Activated CD4-positive, CD25-positive, alpha-beta regulatory T cell treated with anti-CD3 and anti-CD28 coated beads, Interleukin-2, amount 50 U/mL, for 16 hours (primary cell): ENCODE measurements at places on chromosomes 2 and 18.

GRCh38 chr2:2901384-2902345, 476.0 kb downstream of the EIPR1 start:
- no peak for DNase-seq

DNA sequence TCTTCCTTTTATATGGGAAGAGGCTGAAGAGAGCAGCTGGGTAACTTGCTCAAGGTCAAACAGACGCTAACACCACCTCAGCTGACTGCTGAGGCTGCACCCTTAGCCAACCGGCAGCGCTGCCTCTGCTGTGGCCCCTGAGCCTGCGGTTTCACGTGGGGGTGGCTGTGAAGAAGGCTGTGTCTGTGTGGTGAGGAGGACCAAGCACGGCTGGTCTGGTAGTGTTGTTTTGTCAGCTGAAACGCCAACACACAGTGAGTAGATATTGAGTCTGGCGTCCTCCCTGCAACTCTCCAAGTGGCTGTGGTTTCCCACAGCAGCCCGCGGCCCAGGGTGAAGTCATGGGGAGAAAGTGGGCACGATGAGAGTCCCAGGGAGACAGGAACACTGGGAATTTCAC, 69.6 kb downstream of the THNSL2 start:
- DNase-seq = no peak

DNA sequence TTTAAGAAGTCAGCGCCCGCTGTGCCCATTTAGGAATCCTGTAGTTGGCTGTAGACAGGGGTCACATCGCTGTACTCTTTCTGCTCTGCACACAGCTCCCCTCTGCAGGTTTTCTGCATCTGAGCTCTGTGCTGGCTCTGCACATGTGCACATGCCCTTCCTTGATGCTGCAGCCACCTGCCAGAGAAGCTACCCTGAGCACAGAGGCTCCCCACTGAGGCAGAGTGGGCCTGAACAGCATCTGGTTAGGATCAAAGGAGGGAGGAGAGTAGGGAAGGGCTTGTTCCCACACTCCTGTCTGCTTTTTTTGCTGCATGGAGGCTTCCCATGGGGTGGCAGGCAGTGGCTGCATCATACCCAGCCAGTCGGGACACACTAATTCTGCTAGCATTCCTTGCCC, 238.9 kb downstream of the FHOD3 start:
- DNase-seq = no peak

DNA sequence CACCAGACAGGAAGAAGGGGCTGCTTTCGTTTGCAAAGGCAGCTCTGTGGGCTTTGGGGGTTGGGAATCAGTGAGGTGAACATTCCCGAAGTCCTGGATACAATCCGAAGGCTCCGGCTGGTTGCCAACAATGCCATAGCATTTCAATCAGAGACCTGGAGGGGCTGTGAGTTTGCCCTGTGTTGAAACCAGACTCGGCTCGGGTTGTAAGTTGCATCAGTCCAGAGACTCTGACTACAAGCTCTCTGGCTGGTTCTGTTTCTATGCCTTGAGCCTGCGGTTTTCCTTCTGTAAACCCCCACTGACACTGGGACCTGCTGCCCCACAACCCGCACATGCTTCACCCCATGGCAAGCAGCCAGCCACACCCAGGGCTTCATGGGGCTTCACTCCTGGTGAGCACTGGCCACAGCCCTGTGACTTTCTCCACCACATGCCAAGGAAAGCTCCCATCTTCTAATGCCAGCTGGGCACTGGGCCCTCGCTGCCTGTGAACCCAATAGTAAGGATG, 85.7 kb upstream of the ODC1 start:
- no peak for DNase-seq

DNA sequence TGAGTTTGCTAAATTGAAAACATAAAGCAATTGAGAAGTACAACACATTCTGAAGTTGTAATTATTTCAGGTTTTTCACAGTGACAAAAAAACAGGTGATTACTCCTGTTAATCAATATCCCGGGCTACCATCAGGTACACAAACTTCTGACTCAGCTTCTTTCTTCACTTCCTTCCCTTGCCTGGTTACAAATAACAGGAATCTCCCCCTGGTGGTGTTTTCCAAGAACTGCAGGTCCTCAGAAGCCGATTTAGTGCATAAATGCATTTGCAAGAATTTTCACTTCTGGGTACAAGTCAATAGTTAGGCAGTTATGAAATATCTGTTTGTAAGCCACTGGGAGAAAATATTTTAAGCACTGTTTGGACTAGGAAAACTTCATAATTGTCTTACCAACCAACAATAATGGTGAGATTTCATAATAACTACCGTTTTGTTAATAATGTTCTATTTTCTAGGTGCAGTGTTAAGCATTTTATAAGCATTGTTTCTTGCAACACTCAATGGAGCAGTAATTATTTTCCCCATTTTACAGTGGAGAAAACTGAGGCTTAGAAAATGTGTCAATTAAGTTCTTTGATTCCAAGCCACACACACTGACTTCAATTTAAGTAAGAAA, 12.4 kb upstream of the GMCL1 start:
- peak; percentile 63 for DNase-seq

DNA sequence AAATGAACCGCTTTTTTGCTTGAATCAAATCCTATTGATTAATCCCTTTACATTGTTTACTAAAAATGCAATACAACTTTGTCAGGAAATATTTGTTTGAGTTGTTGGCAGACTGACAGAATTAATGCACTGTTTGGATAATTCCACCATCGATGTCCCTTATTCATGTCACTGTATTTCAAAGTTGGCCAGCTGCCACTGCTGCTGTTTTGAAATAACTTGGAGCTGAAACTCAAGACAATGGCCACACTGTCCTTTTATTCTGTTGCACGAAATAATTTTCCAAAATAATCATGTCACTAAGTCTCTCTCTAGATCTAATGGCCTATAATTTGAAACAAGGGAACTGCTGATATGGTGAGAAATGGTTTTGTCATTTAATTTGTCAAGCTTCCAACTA, 55.2 kb upstream of the PAX3 start:
- no peak for DNase-seq

GRCh38 chr2:150783015-150783414, 295.5 kb upstream of the RND3 start:
- no peak for DNase-seq

DNA sequence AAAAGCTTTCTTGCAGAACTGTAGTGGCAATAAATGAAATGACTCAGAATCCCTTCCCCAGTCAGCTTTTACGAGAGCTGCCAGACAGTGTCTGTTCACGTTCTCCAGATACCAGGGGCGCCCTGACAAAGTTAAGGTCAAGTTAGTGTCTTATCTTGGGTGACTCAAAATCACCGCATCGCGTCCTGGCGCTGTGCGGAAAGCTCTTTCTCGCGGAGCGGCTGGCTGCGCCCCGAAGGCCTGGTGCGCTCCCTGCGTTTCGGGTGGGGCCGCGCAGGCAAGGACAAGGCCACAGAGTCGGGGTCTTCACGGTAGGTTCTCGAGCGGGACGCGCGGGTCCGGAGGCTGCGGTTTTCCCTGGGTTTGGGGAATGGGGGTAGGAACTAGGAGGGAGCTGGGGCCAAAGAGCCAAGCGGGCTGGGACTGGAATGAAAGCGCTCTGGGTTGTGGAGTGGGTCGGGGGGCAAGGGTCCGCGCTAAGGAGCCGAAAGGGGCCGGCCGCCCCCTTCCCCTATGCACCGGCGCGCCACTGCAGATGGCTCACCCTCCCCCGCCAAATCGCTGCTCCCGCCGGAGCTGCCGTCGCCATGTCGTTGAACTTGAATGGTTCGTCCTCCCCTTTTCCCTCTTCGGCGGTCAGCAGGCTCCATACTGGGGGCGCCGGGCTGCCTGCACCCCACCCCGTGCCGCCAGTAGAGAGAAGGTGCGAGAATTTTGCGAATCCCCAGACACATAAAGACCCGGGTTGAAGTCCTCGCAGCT, 2.6 kb upstream of the HOXD11 start:
- DNase-seq = no peak

- no peak for DNase-seq
Measured at GRCh38 chr2:24403832-24404212, 43.5 kb upstream of the ITSN2 start.

DNA sequence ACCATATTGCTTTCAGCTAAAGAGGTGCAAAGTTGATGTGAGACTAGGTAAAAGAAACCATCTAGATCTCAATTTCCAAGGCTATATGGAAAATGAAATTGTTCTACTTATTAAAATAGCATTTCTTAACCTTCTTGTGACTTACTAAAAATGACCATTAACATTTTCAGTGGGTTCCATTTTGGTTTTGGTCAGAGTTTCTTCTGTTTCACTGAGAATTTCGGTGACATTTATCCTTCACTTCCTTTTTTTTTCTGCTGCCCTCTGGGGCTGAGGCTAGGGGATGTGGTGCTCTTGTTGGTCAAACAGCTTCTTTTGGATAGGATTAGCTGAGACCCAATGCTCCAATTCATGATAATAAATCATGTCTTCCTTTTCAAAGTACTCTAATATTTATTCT, 44.3 kb upstream of the REL start:
- no peak for DNase-seq

- DNase-seq = no peak
Measured at GRCh38 chr2:25323610-25324189, 18.0 kb downstream of the DNMT3A start.

- DNase-seq = no peak
Measured at GRCh38 chr2:200247494-200247893, 59.0 kb upstream of the SPATS2L start.

DNA sequence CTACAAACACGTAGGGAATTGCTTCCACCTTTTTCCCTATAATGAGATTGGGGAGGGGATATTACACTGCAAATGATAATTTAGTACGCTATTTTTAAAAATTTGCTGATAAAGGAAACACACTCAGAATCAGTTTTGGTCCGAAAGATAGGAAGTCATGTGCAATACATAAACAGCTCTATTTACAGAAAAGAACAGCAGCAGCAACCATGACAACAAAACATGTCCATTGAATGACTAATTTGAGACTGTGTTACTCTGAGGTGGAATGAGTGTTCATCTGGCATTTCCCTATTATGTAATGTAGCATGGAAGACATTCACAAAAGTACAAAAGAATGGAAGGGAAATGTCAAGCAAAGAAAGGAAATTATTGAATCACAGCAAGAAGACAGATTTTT, 337.2 kb downstream of the NBAS start:
- no peak for DNase-seq

GRCh38 chr2:231633241-231633976, 40.7 kb downstream of the TEX44 start:
- no peak for DNase-seq

DNA sequence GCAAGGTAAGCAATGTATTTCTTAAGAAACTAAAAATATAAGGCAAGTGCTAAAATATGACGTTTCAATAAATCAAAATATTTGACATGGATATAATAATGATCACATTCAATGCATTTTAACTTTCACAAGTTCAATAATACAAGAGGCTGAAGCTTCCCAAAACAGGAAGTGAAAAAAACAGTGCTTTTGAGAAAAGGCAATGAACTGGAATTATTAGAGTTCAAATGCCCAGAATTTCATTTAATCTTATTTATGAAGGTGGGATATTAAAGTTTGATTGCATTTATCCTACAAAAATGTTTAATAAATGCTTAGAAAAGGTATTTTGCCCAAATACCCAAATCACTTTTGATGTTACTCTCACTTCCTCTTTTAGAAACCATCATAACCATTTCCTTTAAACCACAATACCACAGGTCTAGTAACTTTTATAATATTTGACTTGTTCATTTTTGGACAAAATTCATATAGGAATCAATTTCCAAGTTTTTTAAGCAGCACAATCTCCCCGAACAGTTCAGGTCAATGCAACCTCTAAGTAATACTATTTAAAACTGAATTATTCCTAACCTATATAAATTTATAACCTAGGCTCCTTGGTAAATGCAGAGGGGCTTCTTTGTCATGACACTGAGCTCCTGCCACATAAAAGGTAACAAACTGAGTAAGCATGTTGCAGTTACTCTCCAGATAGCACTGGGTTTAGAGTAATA, 2.1 kb downstream of the NCKAP1 start:
- no peak for DNase-seq

DNA sequence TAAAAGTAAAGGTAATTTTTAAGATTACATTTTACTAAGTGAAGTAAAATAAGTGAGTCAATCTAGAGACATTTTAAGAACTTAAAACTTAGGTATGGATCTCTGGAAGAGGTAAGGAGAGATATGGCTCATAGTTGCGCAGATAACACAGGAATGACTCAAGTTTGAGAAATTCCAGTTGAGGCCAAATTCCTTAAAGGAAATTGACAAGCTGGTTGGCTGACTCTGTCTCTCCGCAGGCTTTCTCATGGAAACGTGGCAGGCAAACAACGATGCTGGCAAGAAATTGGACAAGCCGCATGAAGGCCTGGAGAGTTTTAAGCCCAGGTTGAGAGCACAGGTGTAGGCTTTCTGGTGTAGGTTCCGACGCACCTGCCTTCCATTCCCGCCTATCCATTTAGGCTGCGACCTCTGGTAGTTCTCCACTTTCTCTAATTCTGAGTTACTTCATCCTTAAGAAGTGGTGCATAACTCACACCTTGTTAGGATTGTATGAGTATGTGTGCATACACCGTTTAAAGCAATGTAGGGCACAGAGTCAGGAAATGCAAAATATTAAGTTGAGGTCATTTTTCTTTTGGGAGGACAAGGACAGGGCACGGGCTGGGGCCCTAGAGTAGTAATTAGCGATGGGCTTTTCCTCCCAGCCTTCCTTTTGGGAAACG, 589 bp upstream of the DAW1 start:
- no peak for DNase-seq

DNA sequence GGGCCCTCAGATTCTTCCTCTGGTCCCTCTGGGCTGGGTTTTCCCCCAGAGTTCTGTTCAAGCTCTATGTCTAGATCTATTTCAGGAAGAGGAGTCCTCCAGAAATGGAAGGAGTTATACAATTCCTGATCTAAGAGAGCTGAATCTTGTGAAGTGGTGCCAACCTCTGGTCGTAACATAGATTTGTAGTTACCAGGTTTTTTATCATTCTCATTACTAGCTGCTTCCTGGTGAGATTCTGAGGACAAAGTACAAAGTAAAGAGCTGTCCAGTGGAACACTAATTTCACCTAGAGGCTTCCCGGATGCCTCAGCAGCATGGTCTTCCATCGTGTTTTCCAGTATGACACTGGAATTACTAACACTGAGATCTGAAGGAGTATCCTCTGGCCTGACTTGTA, 44.1 kb downstream of the PPP4R1 start:
- no peak for DNase-seq

DNA sequence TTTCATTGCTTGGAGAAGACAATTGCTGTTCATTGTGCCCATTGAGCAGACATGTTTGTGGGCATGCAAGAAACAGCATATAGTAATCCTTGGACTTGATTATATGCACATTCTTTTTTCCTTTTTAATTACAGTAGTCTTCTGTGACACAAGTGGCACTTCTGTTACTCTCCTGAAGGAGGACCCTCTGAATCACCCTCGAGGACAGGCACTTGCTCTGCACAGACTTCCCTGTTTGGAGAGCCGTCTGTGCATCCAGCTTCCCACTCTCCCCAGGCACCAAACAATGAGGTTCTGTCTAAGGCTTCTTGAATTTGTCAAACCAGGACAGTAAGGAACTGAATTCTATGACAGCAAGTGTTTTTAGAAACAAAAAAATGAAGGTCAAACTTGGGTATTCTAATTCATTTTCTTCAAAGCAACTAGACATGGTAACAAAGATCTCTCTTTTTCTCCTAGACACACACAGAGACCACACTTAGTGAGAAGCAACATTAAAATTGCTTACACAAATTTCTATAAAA, 844.6 kb upstream of the ID2 start:
- DNase-seq = no peak

- DNase-seq = no peak
Measured at GRCh38 chr2:234536178-234536965, 39.5 kb upstream of the ARL4C start.

- DNase-seq = no peak
Measured at GRCh38 chr18:10298346-10298745, 156.1 kb upstream of the APCDD1 start.
